ENCODE measurements at places on chromosomes 12 and 14.
A peak's percentile ranks its signal among the peaks of the same experiment; 100 is the strongest.

DNA sequence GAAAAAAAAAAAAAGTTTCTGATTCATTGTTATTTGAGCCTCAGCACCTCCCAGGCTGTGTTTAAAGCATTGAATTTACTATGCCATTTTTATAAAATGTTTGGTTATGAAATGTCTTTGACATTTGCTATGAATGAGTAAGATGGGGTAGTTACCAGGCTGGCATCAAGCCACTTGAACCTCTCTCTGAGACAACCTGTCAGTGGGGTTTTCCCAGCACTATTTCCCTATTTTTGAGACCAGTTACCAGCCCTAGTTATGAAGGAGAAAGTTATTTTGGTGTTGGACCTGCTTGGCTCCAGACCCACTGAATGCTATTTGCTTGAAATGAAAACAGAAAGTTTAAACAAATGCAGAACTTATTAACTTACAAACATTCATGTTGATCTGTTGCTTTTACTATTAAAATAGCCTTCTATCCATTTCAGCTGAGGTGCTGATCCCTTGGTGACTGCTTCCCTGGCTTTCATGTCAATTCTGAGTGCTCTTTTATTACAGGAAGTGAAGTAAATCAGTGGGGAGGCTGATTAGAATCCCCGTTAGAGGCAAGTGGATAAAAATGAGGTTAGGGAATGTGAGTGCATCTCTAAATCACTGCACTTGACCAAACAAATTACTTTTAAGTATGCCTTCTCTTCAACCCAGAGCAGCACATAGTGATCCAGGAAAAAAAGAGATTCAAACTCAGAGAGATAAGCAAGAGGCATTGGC is 37.8 kb downstream of the LLPH start:
- no peak for DNase-seq

DNA sequence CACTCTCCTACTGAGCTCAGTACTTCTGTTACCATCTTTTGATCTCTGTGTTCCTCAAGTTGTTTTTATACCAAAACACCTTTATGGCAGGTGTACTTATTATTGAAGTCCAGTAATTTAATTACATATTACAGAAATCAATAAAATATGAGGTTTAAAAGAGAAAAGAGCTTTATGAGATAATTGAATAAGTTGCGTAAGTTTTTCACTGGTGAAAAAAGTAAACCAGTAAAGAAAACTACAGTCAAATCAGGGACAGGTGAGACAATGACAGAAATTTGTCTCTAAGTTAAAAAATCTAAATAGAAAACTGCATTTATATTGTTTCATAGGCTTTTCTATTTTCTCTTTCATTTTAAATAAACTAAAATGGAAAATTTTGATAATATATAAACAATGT is 29.1 kb upstream of the PTPRB start:
- no peak for DNase-seq

DNA sequence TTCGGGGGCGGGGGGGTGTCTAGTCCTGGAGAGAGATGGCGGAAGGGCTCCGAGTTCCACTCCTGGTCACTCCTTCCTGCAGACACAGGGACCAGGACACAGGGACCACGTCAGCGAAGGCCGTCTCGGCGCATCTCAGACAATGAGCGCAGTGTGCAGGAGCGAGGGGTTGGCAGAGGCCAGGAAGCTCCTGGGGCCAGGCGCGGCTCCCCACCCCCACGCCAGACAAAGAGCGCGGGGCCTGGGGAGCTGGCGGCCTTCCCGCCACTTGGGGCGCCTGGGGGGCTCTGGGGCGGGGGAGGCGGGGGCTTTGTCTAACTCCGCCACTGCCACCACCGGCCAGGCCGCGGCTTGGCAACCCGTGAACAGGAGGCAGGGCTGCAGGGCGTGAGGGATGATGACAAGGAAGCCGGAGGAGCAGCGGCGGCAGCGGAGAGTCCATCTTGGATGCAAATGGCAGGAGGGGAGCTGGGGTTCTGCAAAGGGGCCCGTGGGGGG is 2.2 kb downstream of the CDK2AP1 start:
- DNase-seq: peak; percentile 94

DNA sequence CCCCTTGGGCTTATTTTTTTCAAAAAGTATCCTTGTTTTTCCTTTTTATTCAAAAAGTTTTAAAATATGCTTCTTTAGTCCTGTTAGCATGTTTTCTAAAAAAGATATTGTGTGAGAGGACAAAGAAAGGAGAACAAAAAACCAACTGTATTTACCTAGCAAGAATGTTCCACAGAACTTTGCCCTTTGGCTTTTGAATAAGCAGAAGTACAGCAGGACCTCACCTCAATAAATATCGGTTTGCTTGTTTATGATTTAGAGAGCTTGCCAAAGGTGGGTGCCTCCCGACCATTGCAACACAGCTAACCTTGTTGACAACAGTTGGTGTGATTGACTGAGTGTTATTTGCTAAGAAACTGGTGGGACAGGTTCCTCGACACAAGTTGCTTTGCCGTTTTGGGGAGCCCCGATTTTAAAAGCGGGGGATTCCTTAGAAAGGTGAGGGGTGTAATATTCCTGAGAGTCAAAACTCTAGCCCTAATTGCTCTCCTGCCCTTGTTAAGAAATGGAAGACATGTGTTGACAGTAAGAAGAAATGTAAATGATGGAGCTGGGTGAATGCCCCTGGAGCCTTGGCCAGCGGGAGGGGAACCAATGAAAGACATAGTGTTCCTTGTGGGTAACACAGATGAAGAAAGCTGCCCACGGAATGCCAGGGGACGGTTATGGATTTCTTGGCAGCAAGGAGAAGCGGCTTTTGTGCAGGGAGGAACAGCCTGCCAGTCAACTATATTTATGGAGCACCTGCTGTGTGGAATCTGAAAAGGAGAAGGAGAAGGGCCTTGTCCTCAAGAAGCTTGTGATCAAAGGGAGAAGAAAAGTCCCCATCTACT is 13.7 kb downstream of the MYBPC1 start:
- peak; percentile 26 for DNase-seq

DNA sequence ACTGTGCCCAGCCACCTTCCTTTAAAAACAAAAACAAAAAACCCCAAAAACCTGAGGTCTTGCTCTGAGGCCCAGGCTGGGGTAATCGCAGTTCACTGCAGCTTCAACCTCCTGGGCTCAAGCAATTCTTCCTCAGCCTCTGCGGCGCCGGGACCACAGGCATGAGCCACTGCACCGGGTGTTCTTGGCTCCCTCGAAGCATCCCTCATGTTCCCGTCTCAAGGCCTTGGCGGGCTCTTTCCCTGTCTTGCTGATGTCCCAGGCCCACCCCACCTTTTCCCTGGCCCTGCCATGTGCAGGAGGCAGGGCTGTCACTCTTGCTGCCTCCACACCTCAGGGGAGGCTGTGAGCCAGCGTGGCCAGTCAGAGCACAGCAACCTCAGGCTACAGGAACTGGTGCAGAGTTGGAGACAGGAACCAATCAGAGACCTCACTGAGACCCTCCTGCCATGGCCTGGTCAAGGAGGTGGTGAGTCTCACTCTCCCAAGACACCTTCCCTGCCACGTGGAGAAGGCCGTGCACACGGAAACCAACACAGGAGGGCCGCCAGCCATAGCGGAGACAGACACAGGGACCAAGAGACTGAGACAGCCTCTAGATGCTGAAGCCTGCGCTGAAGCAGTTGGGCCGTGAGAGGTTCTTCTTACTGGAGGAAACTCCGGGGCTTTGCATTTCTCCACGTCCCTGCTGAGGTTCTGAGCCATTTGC is 6.0 kb upstream of the AMN start:
- DNase-seq: no peak

DNA sequence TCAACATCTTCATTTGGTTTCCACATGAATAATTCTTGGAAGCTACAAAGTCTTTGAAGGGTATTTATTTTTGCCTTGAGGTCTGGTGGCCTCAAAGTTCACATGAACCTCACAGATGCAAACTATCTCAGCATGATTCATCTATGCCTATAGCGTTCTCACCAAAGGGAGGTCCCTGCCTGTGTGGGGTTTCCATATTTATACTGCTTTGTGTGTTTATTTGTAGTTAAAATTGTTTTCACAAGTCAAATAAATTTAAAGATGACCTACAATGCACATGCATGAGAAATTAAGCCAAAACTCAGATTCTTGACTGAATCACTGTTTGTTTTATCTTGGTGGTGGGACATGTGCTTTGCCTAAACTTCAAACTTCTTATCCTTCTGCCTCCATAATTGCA is 176.7 kb downstream of the PPM1H start:
- no peak for DNase-seq

- no peak for DNase-seq
Measured at GRCh38 chr12:93673084-93673483, 4.1 kb upstream of the CRADD start.

DNA sequence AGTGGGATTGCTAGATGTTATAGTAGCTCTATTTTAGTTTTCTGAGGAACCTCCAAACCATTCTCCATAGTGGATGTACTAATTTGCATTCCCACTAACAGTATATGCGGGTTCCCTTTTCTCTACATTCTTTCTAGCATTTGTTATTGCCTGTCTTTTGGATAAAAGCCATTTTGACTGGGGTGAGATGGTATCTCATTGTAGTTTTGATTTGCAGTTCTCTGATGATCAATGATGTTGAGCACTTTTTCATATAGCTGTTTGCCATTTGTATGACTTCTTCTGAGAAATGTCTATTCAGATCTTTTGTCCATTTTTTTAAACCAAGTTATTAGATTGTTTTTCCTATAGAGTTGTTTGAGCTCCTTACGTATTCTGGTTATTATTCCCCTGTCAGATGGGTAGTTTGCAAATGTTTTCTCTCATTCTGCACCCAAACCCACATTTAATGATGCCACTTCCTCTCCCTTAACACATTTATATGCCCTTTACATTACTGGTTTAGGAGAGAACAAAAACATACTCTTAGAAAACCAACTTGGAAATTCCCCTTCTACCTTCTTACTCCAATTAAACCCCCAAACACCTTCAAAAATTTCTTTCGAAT is 48.2 kb downstream of the NELL2 start:
- DNase-seq: no peak

DNA sequence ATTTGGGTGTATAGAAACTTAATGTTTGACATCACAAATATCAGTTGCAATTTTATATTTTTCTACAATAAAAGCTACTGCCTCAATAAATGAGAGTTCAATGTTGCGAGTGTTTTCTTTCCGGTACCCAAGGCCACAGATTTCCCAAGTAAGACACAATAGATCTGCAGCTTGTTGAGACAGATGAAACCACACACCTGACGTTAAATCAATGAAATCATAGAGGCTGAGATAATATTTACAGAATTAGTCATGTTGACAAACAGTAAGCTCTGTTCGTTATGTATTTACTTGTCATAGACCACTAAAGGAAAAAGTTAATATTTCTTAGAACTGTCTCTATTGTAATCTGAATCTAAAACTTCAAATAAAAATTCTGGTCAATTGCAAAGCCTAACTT is 49.2 kb upstream of the PTHLH start:
- no peak for DNase-seq

DNA sequence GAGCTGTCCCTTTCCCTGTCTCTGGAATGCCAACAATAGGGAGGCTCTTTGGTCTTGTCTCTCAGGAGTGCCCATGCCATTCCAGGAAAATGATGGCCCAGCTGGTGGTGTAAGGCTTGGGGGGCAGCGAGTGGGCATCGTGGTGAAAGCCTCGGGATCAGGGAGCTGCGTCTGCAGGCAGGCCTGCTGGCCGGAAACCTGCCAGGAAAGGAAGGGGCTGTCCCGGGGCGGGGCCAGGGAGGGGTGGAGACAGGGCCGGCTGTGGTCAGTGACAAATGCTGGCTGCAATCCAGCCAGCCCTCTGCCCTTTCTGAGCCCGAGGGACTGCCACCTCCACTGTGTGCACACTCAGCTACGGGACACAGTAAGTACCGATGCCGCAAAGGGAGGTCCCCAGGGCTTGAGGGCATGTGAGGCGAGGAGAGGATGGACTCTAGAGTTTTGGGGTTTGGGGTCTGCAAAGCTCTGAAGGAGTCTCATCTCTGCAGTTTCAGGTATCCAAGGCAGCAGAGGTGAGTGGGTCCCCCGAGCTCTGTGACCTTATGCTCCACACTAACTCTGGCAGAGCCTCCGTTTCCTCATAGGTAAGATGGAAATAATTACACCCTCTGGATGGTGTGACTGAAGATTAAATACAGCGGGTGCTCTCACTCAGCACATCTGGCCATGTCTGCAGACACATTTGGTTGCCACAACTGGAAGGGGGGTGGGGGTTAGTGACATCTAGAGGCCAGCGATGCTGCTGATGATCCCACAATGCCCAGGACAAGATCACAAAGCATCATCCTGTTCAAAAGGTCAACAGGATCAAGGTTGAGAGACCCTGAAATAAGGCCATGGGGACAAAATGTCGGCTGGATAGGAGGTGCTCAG is at the start of gene SERPINA5:
Gene SERPINA5, plus strand, starts transcription at position 300 of the 873 bp plus-strand sequence. CDS start 5,937 bp downstream, outside the sequence.
- no peak for DNase-seq

DNA sequence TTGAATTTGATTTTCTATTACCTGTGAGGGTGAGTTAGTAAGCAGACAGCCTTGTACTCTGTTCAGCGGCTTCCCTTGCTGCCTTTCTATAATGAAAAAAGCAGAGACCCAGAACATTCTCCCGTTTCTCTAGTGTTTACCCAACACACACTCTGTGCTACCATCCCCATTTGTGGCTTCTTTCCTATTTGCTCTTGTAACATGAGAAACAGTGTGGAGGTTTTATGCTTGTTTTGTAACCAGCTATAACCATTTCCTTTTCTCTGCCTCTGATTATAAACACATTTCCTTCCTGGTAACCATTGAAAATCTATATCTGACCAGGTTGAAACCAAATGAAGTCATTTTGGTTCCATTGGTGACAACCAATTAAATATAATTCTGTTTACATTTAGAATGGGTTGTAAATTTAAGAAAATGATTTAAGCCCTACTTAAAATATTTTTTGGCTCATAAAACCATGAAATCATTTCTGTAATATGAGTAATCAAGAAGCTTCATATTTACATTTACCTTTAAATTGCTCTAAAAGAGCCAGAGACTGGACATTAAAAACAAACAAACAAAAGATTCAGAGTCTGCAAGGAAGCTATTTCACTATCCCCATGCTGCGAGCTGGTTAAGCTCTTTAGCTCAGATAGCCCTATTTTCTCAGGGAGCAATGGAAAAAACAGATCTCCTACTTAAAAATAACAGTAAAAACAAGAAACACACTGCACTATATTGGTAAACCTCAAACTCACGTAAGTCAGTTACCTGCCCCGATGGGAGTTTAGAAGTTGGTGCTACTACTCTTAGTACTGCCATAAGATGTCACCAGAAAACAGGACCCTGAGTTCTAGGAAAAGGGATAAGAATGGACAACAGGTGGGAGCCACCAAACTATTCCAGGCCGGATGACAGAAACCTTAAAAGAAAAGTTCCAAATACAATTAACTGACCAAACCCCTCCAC is 206.5 kb upstream of the EEA1 start:
- no peak for DNase-seq

DNA sequence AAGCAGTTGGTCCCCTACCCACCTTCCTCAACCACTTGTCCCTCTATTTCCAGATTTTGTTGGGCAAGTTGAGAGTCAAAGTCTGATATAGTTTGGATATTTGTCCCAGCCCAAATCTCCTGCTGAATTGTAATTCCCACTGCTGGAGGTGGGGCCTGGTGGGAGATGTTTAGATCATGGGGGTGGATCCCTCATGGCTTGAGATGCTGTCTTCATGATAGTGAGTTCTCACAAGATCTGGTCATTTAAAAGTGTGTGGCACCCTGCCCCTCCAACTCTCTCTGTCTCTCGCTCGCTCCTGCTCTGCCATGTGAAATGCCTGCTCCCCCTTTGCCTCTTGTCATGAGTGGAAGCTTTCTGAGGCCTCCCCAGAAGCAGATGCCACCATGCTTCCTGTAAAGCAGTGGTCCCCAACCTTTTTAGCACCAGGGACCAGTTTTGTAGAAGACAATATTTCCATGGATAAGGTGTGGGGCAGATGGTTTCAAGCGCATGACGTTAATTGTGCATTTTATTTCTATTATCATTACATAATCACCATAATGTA is 37.3 kb upstream of the BCL11B start:
- DNase-seq: no peak

- peak; percentile 53 for DNase-seq
Measured at GRCh38 chr12:54232790-54233189, 44.0 kb upstream of the SMUG1 start.

Measured in SK-MEL-5 (cell line).